ENCODE measurements at places on chromosomes 6 and 20. TPM values are rescaled to one million over a fixed set of nuclear protein-coding genes. Genes with fewer than 3 reads are reported as not detected.
A peak's percentile ranks its signal among the peaks of the same experiment; 100 is the strongest.

Gene TDRD6
- not detected for total RNA-seq

GRCh38 chr6:116556065-116556464, 2.5 kb downstream of the CALHM4 start:
- DNase-seq, result no peak

GRCh38 chr6:114634016-114634415, 291.2 kb upstream of the HS3ST5 start:
- DNase-seq, result no peak

GRCh38 chr6:14381829-14382677, 264.5 kb downstream of the CD83 start:
- DNase-seq, result no peak

DNA sequence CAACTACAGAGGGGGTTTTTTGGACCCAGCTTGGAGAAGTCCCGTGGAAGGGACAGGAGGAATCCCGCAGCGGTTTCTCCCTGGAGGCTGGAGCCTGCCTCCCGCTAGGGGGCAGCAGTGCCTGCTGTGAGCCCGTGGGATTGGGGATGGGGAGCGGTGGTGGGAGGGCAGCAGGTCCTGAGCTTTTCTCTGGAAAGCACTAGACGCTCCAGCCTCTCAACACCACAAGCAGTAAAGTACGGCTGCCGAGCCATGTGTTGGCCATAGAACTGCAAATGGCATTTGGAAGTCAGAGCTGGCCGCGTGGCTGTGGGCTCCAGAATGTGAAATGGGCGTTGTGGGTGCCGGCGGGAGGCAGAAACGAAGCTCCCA, 47.8 kb downstream of the GMPR start:
- peak; percentile 57 for DNase-seq

Gene TRMT6
- 30.0 TPM for total RNA-seq

- no peak for DNase-seq
These were observed 125.7 kb upstream of the EDN1 start for GRCh38 chr6:12164508-12164770.

DNA sequence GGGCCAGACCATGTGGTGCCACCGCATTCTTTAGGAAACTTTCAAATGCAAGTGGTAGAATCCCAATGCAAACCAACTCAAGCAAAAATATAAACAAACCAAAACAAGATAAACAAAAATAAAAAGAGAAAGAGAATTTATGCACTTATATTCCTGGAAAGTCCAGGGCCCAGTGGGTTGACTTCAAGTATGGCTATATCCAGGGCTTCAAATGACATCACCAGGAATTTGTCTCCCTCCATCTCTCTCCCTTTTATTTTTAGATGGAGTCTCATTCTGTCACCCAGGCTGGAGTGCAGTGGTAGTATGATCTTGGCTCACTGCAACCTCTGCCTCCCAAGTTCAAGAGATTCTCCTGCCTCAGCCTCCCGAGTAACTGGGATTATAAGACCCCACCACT, 56.1 kb upstream of the PNRC1 start:
- no peak for DNase-seq

Gene NT5DC1
- total RNA-seq, result 54.3 TPM

DNA sequence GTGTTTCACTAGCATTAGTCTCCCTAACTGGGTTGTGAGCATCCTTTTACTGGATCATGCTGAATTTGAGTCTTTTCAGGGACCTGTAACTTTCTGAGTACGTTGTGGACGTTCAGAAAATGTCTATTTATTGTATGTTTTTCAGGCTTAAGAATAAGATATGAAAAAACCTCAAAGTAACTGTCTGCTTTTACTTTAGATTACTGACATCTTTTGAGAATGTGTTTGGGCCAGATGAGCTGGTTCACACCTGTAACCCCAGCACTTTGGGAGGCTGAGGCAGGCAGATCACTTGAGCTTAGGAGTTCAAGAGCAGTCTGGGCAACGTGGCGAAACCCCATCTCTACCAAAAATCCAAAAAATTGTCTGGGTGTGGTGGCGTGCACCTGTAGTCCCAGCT, 32.7 kb downstream of the NCOA3 start:
- DNase-seq, result no peak

Gene PTGIS
- 1.9 TPM for total RNA-seq

All from Caco-2 (cell line).